Stimulated activated CD8-positive, alpha-beta memory T cell treated with anti-CD3 and anti-CD28 coated beads, Interleukin-4, amount 100 ng/mL, for 48 hours (primary cell): ENCODE measurements at places on chromosomes 3 and 15.

GRCh38 chr3:18840535-18841137, 307.7 kb upstream of the KCNH8 start:
- no peak for DNase-seq

DNA sequence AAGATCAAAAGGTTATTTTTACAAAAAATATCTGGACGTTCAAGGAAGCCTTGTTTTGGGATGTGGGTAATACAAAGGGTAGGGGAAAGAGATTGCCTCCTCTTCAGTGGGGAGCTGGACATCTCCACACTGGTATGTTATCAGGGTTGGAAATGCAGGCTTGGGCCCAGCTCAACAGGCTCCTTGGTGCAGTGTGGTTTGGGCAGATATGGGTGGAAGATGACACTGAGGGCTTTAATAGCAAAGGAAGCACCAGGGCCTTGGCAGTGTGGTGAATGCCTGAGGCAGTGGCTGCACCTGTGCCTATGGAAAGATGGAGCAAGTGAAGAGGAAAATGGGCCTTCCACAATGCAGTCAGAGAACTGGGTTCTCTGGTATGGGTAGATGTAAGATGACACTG, 11.2 kb upstream of the MED12L start:
- no peak for DNase-seq

DNA sequence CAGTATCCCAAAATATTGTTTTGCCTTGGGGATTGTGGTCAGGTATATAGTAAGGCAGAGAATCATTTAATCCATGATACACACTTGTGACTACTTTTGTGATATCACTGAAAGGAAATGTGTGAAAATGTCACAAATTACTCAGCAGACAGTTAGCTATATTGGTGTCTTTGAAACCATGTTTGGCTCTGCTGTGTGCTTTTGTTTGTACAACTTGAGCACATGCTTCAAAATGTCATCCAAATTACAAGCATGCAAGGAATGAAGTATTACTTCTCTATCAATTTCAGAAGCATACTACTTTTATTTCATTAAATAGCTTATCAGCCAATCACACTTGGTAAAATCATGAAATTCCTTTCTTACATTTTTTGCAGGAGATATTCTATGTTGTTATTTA, 619.0 kb upstream of the AGTR1 start:
- no peak for DNase-seq

- no peak for DNase-seq
These were observed 45.9 kb upstream of the SLC2A2 start for GRCh38 chr3:171072432-171072831.

DNA sequence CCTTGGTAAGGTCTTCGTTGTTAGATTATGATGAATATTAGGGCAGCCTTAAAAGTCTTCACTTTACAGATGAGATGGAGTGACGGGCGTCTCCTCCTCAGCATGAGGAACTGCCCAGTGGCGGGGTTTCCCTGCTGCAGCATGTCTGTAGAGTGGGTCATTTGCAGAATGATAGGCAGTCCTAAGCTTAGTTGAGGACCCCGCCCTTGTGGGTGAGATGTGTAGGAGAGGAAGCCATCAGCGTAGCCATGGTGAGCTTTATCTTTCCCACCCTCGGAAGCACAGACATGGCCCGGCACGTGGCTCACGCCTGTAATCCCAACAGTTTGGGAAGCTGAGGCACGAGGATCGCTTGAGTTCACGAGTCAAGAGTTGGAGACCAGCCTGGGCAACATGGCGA, 877 bp downstream of the NIT2 start:
- peak; percentile 46 for DNase-seq

DNA sequence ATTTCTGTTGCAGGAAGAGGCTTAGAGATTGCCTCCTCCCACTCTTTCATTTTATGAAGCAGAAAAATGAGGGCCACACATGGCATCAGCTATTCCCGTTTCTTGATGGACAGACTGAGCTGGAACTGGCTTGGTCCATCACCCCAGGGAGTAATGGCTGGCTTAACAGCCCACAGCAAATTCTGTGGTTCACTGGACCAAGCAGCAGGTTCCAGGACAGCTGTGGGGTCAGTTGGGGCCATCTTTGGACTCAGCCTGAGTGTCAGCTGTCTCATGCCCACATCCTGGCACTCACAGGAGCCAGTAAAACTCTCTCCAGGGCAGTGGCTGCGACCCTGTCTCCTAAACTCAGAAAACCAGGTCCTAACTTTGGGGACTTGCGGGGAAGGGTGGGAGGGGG, 36.5 kb downstream of the ZDHHC19 start:
- DNase-seq, result no peak

GRCh38 chr3:121869736-121870135, 24.5 kb upstream of the SLC15A2 start:
- DNase-seq, result no peak

- DNase-seq, result no peak
These were observed 27.2 kb downstream of the CRTAP start for GRCh38 chr3:33141006-33141405.

DNA sequence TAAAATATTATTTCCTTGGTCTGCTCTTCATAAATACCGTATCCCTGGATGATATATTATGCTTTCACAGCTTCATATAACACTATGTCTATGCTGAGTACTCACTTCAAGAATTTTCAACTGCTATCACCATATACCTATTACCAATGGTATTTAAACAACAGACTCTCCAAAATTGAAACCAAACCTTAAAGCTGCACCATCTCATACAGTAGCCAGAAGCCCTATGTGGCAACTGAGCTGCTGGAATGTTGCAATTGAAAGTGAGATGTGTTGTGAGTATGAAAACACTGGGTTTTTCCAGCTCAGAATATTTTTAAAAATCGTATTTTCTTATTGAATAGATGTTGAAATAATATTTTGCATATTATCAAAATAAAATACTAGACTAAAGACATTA, 130.1 kb upstream of the GOLGA6L6 start:
- no peak for DNase-seq

DNA sequence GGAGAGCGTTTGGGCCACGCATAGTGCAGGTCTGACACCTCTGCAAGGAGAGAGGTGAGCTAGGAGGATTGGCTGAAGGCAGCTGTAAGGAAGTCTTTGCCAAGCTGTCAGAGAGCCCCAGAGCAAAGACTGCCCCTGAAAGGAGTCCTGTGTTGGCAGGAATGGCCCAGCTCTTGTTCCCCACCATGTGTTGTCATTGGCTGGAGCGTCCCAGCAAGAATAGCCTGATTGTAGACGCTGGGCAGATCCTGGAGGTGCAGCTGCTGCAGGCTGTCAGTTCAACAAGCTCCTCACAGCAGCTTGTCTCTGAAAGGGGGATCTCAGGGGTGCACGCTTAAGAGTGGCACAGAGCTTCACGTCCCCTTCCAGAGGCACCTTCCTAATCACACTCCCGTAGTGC, 237.6 kb downstream of the FEZF2 start:
- no peak for DNase-seq

GRCh38 chr15:83833569-83833968, 179.6 kb downstream of the ADAMTSL3 start:
- DNase-seq, result no peak

DNA sequence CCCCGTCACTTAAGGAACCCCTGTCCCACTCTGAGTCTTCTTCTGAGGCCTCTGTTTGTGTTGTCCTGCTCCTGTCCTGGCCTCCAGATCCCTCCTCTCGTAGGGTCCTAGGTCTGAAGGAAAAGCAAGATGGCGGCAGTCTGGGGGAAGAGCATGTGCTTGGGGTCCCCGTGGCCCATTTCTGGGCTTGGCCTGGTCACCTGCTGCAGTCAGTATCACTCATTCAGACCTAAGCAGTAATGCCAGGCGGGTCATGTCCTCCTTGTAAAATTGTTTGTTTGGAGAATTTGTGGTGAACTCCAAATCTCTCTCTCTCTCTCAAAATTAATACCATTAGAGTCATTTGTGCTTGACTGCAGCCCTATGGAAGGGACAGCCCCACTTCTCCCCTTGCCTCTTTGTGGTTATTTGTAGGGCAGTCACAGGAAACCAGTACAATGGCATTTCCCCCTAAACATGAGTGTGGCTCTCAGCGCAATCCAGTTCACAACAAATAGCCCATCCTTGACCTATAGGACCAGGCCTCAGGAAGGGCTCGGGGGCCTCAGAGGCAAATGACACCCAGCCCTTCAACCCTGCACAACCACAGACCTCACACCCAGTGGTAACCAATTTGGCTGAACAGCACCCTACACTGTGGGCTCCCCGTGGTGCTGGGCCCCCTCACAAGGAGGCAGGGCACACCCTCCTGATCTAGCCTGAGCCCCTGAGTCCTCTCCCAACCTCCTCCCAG, 173.5 kb downstream of the OR4M2 start:
- no peak for DNase-seq

DNA sequence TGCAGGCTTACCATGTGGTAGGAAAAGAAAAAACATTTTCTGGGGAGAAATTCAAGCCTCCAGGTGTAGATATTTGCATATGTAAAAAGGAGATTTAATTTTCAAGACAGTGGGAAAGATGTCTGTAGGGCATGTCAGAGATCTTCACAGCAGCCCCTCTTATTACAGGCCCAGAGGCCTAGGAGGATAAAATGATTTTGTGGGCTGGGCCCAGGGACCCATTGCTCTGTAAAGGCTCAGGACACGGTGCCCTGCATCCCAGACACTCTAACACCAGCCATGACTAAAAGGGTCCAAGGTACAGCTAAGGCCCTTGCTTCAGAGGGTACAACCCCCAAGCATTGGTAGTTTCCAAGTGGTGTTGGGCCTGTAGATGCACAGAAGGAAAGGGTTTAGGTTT, 680.1 kb downstream of the IGSF11 start:
- DNase-seq, result no peak

GRCh38 chr15:31361764-31362515, 35.3 kb downstream of the KLF13 start:
- DNase-seq, result no peak

- DNase-seq, result no peak
These were observed 83.5 kb downstream of the PCSK6 start for GRCh38 chr15:101406036-101406435.

- DNase-seq, result no peak
These were observed 61.6 kb downstream of the GLCE start for GRCh38 chr15:69222002-69222474.

GRCh38 chr3:41073190-41073589, 126.1 kb upstream of the CTNNB1 start:
- DNase-seq, result no peak

GRCh38 chr3:72618739-72619138, 229.5 kb downstream of the SHQ1 start:
- DNase-seq, result no peak

- peak; percentile 19 for DNase-seq
These were observed 11.8 kb downstream of the ALDH1A3 start for GRCh38 chr15:100891307-100892012.

DNA sequence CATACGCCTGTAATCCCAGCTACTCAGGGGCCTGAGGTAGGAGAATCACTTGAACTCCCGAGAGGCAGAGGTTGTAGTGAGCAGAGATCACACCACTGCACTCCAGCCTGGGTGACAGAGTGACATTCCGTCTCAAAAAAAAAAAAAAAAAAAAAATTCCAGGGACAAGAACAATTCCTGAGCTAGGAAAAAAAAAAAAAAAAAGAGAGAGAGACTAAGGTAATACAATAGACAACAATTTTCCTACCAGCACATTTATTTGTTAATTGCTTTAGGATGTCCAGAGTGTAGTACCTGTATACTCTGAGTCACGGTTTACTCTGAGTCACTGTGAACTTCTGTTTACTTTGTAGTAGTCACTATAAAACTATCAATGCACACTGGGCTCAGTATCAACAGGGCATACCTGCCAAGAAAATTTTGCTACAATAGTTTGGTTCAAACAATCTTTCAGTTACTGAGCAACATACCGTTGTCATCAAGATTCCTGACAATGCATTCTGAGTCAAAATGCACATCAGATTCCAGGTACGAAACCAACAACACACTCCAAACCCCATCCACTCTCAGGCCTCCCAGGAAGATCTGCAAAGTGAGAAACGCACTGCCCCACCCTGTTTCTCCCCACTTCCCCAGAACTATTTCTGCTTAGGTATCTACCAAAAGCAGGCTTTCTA, 28.3 kb downstream of the IGF2BP2 start:
- DNase-seq, result no peak

DNA sequence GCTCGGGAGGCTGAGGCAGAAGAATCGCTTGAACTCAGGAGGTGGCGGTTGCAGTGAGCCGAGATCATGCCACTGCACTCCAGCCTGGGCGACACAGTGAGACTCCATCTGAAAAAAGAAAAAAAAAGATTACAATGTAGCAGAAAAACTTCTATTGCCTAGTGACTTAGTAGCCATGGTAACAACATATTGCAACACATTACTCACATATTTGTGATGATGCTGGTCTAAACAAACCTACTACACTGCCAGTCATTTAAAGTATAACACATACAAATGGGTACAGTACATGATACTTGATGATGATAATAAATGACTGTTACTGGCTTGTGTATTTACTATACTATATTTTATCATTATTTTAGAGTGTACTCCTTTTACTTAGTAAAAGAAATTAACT, 125.6 kb downstream of the PLOD2 start:
- DNase-seq, result no peak

DNA sequence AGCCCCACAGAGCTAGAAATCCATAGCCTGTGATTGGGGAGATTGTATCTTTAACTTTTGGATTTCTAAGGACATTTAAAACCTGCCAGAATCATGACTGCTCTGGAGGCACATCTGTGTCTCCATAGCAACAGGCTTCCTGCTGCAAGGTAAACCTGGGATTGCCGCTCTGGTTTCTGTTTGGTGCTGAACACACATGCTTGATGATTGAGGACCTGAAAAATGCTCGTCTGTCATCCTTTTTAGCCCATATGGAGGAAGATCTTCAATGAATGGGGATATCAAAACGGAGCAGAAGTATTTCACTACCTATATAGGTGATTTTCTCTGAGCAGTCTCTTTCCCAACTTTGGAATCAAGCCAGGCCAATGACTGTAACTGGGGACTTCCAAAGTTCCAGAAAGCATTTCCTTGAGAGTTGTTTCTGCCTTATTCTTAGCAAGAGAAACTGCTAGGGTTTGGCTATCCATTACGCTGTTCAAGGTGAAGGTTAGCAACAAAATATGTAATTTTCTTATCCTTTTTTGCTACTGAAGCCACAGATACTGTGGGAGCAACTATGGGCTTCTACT, 96.5 kb upstream of the TNIK start:
- no peak for DNase-seq

- no peak for DNase-seq
These were observed 32.7 kb upstream of the MCTP2 start for GRCh38 chr15:94198633-94199032.

- no peak for DNase-seq
These were observed 67.0 kb downstream of the ZNF609 start for GRCh38 chr15:64527263-64527984.

DNA sequence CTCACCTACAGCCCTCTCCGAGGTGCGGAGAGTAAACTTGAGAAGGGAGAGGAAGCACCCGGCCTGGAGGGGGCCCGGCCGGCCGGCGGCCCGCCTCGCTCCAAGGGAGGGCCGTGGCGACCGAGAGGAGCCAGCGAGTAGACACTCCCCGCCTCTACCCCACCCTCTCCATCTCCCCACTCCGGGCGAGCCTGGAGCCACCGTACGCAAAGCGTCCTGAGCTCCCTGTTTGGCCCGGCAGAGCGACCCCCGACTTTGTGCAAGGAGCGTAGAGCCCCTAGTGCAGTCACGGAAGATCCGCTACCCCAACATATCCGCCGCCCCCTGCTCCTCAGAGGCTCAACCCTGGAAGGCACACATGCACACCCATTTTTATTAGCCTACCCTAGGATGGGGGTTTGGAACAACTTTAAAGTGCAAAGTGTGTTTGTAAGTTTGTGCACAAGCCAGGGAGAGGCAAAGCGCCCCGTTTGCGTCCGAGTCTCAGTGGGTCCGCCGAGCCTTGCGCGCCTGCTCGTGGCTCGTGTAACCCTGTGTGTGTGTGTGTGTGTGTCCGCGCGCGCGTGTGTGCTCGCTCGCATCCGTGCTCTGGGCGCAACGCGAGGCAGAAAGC, 508 bp upstream of the SMAD6 start:
- DNase-seq, result peak; percentile 48

- no peak for DNase-seq
These were observed 27.3 kb upstream of the ABI3BP start for GRCh38 chr3:101020351-101021015.
